Activated CD4-positive, alpha-beta T cell treated with anti-CD3 and anti-CD28 coated beads, Interleukin-2, amount 50 U/mL, for 24 hours (primary cell): ENCODE measurements at places on chromosomes 4 and X.

GRCh38 chr4:121256887-121257466 lies 92.9 kb upstream of the TNIP3 start:
- DNase-seq, result no peak

- DNase-seq, result no peak
These were observed 4.1 kb downstream of the FTSJ1 start for GRCh38 chrX:48480142-48480541.

GRCh38 chr4:40335525-40335894 lies 377 bp downstream of the CHRNA9 start:
- DNase-seq, result no peak

GRCh38 chr4:158201876-158202275 lies 8.4 kb upstream of the TMEM144 start:
- no peak for DNase-seq

- DNase-seq, result no peak
These were observed 99.9 kb downstream of the AREG start for GRCh38 chr4:74544655-74545361.

GRCh38 chr4:101049549-101050001 lies 297.8 kb downstream of the PPP3CA start:
- DNase-seq, result no peak

DNA sequence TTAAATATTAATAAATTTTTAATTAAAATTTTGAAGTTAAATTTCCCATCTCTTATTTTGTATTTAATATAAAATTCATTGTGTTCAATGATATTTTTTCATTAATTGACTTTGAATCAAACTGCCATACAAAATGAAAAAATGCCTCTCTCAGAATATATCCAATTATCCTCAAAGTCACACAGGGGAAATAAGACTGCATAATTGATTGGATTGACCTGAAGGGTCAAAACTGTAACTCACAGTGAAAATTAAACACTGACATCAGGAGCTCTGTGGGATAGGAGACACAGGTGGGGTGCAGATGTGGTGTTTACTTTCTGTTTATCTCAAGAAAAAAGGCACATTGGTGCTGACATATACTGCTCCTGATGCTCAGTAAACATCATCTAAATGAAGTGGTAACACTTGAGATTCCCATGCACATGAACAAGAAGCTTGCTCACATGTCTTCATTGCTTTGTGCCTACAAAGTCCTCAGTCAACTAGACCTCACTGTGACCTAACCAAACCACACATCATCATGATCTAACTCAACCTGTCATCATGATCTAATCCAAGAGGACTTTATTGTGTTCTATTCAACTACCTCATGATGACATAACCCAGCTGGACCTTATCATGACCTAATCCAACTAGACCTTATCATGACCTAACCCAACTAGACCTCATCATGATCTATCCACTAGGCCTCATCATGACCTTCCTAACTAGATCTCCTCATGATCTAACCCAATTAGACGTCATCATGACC lies 83.7 kb downstream of the DHRSX start:
- no peak for DNase-seq

- no peak for DNase-seq
These were observed 36.8 kb upstream of the OCIAD2 start for GRCh38 chr4:48943387-48943786.

GRCh38 chrX:137033774-137034507 lies at the start of gene GPR101:
Gene GPR101, minus strand, starts transcription at chrX:137033995. Its CDS starts 2,321 bp downstream, at chrX:137031674.
- DNase-seq, result no peak
